Activated CD4-positive, alpha-beta memory T cell treated with anti-CD3 and anti-CD28 coated beads for 36 hours (primary cell): ENCODE measurements at places on chromosomes 16 and 17. TPM values are rescaled to one million over a fixed set of nuclear protein-coding genes. Genes with fewer than 3 reads are reported as not detected.

DNA sequence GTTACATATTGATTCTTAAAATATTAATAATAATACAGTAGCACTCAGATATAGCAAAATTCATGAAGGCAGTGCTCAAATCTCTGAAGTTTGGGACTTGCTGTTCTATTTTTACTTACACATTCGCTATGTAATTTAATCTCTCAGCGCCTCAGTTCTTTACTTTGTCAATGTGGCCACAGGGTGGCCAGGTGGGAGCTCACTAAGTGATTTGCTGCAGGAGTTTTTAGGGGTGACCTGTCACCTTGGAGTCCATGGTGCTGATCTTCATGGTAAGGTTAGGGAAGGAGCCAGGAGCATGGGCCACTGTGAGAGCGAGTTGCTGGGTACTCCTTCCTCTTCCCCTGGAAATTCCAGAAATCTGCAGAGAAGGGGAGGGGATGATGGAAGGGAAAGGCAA lies 28.1 kb downstream of the VWA3A start:
- H3K27me3 ChIP-seq: no peaks in the 10 kb centered on the region
- no peaks in the 10 kb centered on the region for H3K4me1 ChIP-seq
- H3K4me3 ChIP-seq: no peak overlapping the region
- no peaks in the 10 kb centered on the region for H3K36me3 ChIP-seq
- no peak for DNase-seq
- H3K27ac ChIP-seq: no peak overlapping the region

Gene KRT20
- not detected for total RNA-seq

DNA sequence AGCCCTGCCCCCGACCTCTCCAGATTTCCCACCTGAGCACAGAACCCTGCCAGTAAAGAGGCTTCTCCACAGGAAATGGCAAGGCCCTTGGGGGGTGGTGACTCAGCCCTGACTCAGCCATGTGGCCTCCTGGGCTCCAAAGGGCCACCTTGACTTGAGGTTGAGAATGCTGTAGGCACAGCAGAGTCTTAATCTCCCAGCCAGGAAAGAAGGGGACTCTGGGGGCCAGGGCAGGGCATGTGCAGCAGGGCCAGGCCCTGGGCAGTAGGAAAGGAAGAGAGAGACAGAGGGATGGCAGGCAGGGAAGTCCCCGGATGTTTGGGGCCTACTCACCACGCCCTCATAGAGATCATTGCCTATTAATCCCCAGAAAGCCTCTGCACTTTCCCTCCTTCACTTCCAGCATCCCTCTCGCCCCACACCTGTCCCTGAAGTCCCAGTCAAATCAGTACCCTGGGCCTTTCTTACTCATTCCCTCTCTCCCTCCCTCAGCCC lies 4.8 kb upstream of the ITGA3 start:
- H3K36me3 ChIP-seq: no peaks in the 10 kb centered on the region
- H3K27me3 ChIP-seq: peaks cover 2% of the 10 kb centered on the region
- peak overlapping the region; percentile 95 for H3K27ac ChIP-seq
- peak overlapping the region; percentile 1 for H3K4me3 ChIP-seq

Gene BCO1
- not detected for total RNA-seq

Gene KRT33A
- total RNA-seq: not detected

DNA sequence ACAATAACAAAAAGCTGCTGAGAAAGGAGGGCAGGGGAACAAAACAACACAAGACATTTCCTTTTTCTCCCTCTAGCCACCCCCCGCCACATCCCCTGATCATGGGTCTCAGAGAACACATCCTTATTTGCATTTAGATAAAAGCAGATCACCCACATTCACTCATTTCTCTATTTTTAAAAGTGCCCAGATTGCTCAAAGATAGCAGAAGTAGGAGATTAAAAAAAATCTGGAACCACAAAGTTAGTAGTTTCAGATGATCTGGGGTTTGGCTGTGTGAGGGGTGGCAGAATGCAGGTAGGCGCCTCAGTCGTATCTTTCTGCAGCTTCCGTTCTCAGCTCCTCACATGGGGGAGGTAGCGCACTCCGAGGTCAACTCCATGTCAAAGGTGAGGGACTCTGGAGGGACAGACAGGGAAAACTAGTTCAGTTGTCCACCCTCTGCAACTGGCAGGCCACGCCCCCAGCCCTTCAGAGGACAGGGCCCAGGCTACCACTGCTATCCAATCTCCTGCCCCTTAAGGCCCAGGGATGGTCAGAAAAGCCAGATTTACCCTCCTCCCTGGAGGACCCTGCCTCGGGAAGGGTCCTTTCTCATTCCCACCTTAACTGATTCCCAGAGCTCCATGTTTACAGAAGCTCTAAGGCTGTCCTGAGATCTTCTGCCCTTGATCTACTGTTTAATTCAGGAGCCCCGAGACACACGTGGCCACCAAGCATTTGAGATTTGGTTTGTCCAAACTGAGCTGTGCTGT lies 27.3 kb downstream of the STAT5A start:
- peaks cover 62% of the 10 kb centered on the region for H3K36me3 ChIP-seq
- no peak overlapping the region for H3K4me3 ChIP-seq
- DNase-seq: peak; percentile 25
- no peaks in the 10 kb centered on the region for H3K27me3 ChIP-seq
- peak overlapping the region; percentile 74 for H3K27ac ChIP-seq

Gene PPP1R1B
- not detected for total RNA-seq

- H3K27me3 ChIP-seq: no peaks in the 10 kb centered on the region
- no peak for DNase-seq
- H3K4me1 ChIP-seq: no peaks in the 10 kb centered on the region
- H3K27ac ChIP-seq: no peak overlapping the region
- H3K4me3 ChIP-seq: no peak overlapping the region
- no peaks in the 10 kb centered on the region for H3K36me3 ChIP-seq
Observed at GRCh38 chr16:64841071-64841470, 280.8 kb downstream of the CDH11 start.

Gene CD300LB
- total RNA-seq: not detected

DNA sequence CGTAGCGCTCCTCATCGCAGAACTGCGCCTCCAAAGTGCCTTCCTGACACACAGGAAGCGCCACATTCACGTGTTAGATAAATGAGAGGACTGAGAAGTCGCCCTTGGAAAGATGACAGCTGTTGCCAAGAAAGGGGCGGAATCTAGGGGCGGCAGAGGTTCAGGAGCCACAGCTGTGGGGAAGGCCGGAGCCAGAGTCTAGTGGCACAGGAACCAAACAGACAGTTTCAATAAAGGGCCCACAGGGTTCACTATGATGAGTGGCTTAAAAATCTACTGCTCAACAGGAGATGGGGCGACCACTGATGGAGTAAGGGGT lies 4.7 kb downstream of the FLCN start:
- peaks cover 17% of the 10 kb centered on the region for H3K36me3 ChIP-seq
- DNase-seq: no peak
- H3K27me3 ChIP-seq: no peaks in the 10 kb centered on the region
- H3K4me3 ChIP-seq: no peak overlapping the region
- H3K4me1 ChIP-seq: peaks cover 16% of the 10 kb centered on the region

Gene DHX58
- 38.4 TPM for total RNA-seq

GRCh38 chr16:67865318-67865717 lies 7.5 kb upstream of the EDC4 start:
- no peak overlapping the region for H3K4me3 ChIP-seq
- H3K27me3 ChIP-seq: no peaks in the 10 kb centered on the region
- H3K27ac ChIP-seq: no peak overlapping the region

Gene SLC9A5
- total RNA-seq: 6.1 TPM
